NCI-H1092 (cell line): ENCODE measurements at places on chromosomes 13 and 19.

GRCh38 chr19:34224996-34225658 lies 29.2 kb upstream of the GARRE1 start:
- no peak for DNase-seq

GRCh38 chr13:112702341-112702985 lies 12.6 kb downstream of the ATP11A start:
- no peak for DNase-seq

GRCh38 chr19:34507414-34508067 lies 26.0 kb downstream of the WTIP start:
- no peak for DNase-seq

- no peak for DNase-seq
These were observed 50.3 kb downstream of the GSX1 start for GRCh38 chr13:27842571-27842970.

DNA sequence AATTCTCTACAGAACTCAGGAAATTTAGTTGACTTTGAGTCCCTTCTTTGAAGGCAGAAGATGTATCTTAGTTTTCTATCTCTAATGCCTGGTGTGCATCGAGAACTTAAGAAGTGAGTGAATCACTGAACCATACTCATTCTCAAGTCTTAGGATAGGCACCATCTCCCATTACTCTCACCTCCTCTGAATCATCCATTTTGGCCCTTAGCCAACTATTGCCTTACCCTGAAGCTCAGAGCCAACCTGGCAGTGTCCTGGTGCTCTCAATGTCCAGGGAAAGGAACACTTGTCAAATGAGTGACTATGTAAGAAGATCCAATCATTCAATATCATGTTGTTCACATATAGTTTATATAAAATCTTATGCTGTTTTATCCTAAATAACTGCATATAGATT lies 146.6 kb downstream of the RGCC start:
- DNase-seq = no peak

- DNase-seq = no peak
These were observed 186.2 kb downstream of the FOXO1 start for GRCh38 chr13:40480012-40480914.

DNA sequence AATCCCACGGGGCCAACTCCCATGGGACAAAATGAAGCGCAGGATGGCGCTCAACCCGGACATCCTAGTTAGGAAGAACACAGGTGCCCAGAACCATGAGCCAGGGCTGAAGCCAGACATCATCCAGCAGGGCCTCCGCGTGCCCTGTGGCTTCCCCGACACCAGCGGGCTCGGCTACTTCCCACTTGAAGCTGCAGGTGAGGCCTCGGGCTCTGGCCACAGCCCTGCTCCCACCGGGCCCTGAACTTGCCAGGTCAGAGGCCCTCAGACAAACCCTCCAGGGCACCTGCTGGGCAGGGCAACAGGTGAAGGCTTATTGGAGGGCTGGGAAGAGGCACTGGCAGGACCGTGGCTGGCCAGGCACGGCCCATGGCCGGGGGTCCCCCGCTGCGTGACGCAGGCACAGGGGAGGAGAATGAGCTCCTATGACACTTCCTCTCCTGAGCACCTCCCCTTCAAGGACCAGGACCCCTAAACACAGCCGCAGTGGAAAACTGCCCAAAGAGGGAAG lies 117.7 kb downstream of the STK24 start:
- no peak for DNase-seq

DNA sequence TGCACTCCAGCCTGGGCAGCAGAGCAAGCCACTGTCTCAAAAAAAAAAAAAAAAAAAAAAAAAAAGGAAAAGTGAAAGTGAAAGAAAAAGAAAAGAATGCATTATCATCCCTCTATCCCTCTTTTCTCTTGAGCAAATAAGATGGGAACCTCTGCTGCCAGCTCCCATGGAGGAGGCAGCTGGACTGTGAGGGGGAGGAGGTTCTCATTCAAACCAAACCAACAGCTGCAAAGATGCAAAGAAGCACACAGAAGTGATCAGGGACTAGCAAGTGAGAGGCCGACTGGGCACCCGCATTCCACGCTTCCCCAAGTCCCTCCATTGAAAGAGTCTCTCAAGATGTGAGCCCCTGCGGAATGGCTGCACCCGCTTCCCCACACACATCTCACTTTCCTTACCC lies 63.5 kb downstream of the TSHZ3 start:
- DNase-seq = no peak

- no peak for DNase-seq
These were observed 210.9 kb downstream of the NALCN start for GRCh38 chr13:101205408-101205807.

DNA sequence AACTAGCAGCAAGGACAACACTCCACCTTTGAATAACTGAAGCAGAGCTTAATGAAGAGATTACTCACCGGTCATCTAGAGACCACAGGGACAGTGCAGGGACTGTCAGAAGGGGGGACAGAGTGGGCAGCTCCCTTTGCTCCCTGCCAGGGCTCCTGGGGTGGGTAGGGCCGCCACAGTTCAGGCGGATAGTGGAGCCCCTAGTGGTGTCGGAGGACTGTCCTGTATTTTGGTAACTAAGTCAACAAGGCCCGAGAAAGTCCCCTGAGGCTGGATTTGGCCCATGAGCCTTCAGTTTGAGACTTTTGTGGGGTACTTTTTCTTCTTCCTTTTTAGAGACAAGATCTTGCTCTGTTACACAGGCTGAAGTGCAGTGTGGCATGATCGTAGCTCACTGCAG lies 44.6 kb downstream of the GJA3 start:
- no peak for DNase-seq

DNA sequence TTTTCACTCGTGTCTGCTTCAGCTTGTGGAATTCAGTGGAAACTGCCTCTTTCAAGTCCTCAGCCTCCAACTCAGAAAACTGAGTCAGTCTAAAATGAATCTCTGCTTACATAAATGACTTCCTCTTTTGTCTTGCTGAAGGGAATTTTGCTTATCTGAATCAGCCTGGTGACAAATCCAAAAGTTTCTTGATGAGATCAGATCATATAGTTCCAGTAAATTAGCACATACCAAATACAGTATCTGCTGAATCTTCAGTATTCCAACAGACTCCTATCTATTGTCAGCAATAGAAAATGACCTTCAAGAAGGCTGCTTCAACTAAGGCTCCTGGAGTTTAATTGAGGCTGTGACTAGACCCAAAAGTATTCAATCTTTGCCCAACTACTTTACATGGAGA lies 290.0 kb downstream of the MZT1 start:
- DNase-seq = no peak

DNA sequence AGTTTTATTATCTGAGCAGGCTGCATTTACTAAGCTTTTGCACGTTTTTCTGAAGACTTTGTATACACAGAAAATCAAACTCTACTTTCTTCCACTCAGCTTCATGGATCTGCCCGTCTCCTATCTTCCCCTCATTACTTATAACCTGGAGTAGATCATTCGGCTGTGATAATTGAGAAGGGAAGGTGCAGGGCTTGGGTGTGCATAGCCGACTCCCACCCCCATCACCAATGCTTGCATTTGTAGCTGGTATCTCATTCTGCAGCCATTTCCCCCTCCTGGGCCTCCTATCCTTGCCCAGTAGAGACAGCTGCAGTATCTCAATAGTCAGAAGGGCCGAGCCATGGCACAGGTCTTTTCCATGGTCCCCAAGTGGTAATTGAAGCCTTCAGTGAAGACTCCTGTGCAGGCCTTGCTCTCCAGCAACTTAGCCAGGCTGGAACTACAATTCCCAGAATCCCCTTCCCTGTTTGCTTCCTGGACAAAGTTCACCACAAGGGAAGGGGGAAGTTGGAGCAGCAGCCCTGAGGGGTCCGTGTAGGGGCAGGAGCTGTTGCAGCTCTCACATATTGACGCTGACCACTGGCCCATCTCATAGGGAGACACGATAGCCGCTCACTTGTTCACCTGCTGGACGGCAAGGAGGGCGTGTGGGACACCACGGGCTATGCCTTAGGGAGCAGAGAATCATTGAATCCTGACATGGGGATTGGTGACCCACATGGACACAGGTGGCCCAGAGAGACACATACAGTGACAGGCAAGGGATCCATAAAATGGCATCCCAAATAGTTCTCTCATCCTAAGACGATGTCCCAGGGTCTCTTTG lies 2.1 kb upstream of the SIGLEC8 start:
- DNase-seq = no peak

- DNase-seq = peak; percentile 6
These were observed 4.3 kb upstream of the ZNF17 start for GRCh38 chr19:57406516-57407123.

- no peak for DNase-seq
These were observed 1135.9 kb upstream of the PCDH20 start for GRCh38 chr13:62551588-62551987.

DNA sequence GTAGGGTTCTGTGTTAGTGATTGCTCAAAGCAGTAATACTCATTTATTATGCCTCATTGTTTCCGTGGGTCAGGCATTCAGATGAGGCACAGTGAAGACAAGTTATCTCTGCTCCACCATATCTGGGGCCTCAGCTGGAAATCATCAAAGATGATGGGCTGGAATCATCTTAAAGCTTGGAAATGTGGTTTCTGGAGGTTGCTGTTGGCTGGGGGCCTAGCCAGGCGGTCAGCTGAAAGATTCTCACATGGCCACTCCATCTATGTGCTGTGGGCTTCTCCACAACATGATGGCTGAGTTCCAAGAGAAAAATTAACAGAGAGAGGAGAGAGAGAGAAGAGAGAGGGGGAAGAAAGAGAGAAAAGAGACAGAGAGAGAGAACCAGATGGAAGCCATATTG lies 75.5 kb downstream of the OLFM4 start:
- DNase-seq = no peak

DNA sequence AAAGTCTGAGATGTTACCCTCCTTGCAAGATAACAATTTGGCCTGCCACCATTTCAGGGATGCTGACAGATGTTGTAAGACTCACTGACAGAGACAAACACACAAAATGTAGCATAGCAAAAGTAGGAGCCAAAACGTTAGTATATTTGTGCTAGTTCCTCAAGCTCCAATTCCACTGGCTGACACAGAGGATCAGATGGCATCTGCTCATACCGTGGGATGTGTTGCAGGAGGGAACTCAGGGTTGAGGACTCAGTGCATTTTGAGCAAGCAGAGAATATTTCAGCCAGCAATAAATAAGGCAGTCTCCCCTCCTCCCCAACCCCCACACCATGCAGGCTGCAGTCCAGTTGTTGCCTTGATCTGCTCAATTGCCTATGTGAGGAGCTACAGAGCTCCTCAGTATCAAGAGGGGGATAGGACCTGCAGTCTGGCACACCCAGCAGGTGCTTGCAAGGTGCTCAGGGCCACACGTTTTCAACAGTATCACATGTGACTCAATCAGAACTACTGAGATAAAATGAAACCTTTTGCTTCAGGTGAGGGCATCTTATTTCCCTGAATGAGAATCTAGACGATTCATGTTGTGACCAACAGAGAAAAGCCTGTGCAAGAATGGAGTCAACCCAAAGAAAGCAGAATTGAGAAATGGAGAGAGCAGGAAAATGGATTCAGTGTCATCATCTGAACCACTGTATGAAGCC lies 23.6 kb upstream of the LRCH1 start:
- no peak for DNase-seq

DNA sequence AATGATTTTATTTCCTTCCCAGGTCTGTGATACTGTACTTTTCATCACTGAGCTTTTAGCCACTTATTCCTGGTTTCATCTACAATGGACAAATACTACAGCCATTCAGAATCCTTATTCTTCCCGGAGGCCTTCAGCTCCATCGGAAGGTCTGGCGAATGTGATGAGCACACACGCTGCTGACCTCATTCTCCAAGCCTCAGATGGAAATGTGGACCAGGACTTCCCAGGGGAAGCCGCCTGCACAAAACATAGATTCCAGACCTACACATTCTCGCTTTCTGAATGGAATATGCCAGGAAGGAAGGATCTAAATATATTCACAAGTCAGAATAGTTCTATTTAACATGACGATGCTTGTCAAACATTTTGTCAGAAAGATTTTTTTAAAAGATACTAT lies 75.6 kb downstream of the CDADC1 start:
- no peak for DNase-seq

DNA sequence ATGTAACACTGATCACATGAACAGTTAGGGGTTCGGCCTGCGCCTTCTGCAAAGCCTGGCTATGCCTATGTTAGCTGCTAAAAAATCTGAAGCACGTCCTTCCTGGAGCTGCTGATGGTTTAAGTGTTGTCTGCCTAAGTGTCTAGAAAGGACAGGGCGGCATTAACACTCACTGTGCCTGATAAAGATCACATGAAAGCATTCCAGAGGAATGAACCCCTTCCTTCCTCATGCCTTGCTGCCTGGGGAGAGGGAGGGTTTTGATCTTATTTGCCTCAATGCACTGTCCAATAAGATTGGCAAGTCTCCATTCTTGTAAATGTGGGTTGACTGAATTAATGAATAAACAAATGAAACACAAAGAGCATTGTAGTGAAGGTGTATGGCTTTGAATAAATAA lies 5.2 kb downstream of the DOCK9 start:
- DNase-seq = no peak
